Fibroblast of villous mesenchyme (primary cell): ENCODE measurements at places on chromosomes 12 and 14. TPM values are rescaled to one million over a fixed set of nuclear protein-coding genes. Genes with fewer than 3 reads are reported as not detected.

SMCO2 gene
- under 0.01 TPM in 1 of 2 replicates, not detected in the other for total RNA-seq

PIWIL1 gene
- not detected in 2 replicates for total RNA-seq

FIGNL2 gene
- total RNA-seq, result under 0.01 and 0.32 TPM in 2 replicates

PRH2 gene
- total RNA-seq, result 0.32 and 0.43 TPM in 2 replicates

B4GALNT1 gene
- total RNA-seq, result 3.0 and 5.2 TPM in 2 replicates

C1QL4 gene
- under 0.01 TPM in 1 of 2 replicates, not detected in the other for total RNA-seq

C14orf180 gene
- total RNA-seq, result not detected in 2 replicates

COPZ1 gene
- 95.0 and 139 TPM in 2 replicates for total RNA-seq

GPR132 gene
- total RNA-seq, result under 0.01 TPM in 1 of 2 replicates, not detected in the other

SERPINA3 gene
- total RNA-seq, result 0.32 TPM in 1 of 2 replicates, not detected in the other

GNB3 gene
- total RNA-seq, result 1.7 and 3.9 TPM in 2 replicates

GPRC5D gene
- total RNA-seq, result not detected in 2 replicates

EMP1 gene
- total RNA-seq, result 52.2 and 75.6 TPM in 2 replicates

APEX1 gene
- 29.0 and 34.1 TPM in 2 replicates for total RNA-seq

ACADS gene
- 6.9 and 9.7 TPM in 2 replicates for total RNA-seq

TCL1B gene
- total RNA-seq, result not detected in 2 replicates

OR10G2 gene
- total RNA-seq, result not detected in 2 replicates

FKBP11 gene
- 21.9 and 25.5 TPM in 2 replicates for total RNA-seq

CLEC1B gene
- total RNA-seq, result under 0.01 TPM in 1 of 2 replicates, not detected in the other

PDE3A gene
- total RNA-seq, result 3.9 and 7.1 TPM in 2 replicates

STAC3 gene
- total RNA-seq, result 0.32 and 1.3 TPM in 2 replicates

ACVRL1 gene
- total RNA-seq, result 10.8 and 18.0 TPM in 2 replicates

GPR68 gene
- total RNA-seq, result 0.86 and 2.9 TPM in 2 replicates

PLEKHH1 gene
- 0.43 and 0.64 TPM in 2 replicates for total RNA-seq

CMKLR1 gene
- 1.7 and 1.9 TPM in 2 replicates for total RNA-seq

OR4E1 gene
- not detected in 2 replicates for total RNA-seq

VRTN gene
- total RNA-seq, result not detected in 2 replicates
